AG10803 (cell line): ENCODE measurements at places on chromosomes 1 and 21.
A peak's percentile ranks its signal among the peaks of the same experiment; 100 is the strongest.

GRCh38 chr1:20696397-20697333, 21.1 kb downstream of the KIF17 start:
- peak; percentile 94 for DNase-seq

GRCh38 chr1:236148470-236148845, 6.1 kb downstream of the GPR137B start:
- DNase-seq = no peak

DNA sequence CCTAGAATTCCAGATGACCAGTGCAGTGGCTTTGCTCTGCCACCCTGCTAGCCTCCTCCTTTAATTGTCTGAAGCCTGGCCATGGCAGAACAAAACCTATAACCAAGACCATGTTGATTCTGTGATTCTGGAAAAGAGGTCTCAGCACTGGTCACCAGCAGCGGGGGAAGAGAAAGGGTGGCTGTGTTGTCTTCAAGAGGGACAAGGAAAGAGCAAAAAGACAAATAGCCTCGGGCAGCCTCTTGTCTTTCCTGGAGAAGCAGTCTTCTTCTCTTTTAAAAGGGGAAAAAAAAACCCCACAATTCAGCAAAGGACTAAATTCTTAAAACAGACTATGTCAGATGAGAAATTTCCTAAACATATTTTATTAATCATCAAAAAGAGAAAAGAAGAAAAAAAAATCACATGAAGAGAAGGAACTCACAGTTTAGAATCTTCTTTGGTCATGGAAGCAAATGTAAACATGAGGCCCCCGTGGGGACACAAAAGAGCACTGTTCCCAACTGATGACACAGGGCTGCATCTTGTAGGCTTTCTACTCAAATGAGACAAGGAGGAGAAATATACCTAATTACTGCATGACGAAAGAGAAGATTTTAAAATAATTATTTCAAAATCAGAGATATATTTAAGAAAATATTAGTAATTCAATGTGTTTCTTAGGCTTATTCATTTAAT, 36.3 kb upstream of the RAP1GAP start:
- DNase-seq = no peak

DNA sequence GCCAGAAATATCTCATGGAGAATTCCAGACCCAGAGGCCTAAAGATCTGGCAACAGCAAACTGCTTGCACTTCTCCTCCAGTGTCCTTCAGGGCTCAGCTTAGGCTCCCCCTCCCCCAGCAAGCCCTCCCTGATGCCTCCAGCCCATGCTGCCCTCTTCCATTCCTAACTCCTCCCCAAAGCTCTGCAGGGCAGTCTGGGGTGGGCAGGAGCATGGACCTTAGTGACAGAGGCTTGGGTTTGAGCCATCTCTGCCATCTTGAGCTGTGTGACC, 436.8 kb downstream of the PTPRU start:
- no peak for DNase-seq

GRCh38 chr1:47759251-47759935, 237.8 kb downstream of the TRABD2B start:
- DNase-seq = no peak

DNA sequence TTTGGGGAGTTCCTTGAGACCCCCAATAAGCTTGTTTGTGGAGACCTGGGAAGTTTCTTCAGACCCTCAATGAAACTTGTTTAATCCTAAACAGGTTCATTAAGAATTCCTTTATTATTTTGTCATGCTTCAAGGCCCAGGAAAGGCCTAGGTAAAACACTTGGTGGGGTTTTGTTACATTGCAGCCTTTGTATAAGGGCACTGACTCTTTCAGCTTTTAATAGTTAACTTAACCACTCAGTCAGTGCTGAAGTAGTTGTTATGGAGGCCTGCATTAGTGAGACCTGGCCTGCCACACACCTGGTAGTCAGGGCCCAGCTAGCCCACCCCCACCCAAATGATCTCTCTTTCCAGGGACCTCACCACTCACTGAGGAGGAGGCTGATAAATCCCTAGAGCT, 103.7 kb downstream of the FCRL5 start:
- DNase-seq = no peak

- peak; percentile 27 for DNase-seq
Observed at GRCh38 chr1:185325413-185325812, 8.4 kb upstream of the IVNS1ABP start.

GRCh38 chr1:220889333-220889732, 10.1 kb downstream of the HLX start:
- DNase-seq = no peak

- DNase-seq = peak; percentile 71
Observed at GRCh38 chr1:154998818-154999570, 3.6 kb upstream of the ZBTB7B start.

- no peak for DNase-seq
Observed at GRCh38 chr1:27356619-27357280, 10.0 kb downstream of the MAP3K6 start.
